ENCODE measurements at places on chromosomes 4 and X.
A peak's percentile ranks its signal among the peaks of the same experiment; 100 is the strongest.

DNA sequence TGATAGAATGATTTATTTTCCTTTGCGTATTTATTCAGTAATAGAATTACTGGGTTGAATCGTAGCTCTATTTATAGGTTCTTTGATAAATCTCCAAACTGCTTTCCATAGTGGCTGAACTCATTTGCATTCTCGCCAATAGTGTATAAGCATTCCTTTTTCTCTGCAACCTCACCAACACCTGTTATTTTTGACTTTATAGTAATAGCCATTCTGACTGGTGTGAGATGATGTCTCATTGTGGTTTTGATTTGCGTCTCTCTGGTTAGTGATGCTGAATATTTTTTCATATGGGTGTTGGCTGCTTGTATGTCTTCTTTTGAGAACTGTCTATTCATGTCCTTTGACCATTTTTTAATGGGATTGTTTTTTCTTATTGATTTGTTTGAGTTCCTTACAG lies 160.7 kb downstream of the MID1IP1 start:
- DNase-seq, result no peak

DNA sequence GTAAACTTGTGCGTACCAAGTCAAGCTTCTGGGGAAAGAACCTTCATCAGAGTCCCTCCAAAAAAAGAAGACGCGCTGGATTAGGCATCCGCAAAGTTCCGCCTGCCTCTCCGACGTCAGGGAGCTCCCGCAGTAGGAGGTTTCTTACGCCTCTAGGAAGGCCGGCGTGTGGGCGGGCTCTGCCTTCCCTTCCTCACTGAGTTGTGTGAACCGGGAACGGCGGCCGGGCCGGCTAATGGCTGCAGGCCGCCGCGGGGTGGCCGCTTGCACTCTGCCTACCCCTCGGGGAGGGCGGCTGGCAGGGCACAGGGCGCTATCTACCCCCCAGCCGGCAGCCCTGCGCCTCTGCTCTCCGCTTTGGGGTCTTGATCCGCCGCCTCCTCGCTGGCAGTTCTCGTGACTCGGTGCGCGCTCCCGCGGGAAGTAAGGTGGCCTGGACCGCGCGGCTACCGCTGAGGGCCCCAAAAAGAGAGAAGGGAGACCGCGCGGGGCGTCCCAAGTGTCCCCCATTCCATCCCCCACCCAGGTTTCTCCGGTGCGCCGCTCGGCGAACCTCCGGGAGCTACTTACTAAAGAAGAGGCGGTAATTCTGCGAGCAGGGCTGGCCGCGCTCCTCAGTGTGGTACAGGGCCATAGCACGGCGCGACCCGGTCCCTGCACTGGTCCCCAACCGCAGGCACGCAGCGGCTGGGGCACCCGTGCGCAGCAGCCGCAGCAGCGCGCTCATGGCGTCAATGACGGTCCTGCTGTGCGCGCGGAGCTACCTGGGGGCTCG lies at the start of gene PPA2:
TSS of gene PPA2 (minus strand) at position 739 of the 775 bp plus-strand sequence. CDS start at position 727, 12 bp downstream.
- peak; percentile 89 for DNase-seq

GRCh38 chr4:144411700-144412099 lies 234.3 kb upstream of the HHIP start:
- no peak for DNase-seq

DNA sequence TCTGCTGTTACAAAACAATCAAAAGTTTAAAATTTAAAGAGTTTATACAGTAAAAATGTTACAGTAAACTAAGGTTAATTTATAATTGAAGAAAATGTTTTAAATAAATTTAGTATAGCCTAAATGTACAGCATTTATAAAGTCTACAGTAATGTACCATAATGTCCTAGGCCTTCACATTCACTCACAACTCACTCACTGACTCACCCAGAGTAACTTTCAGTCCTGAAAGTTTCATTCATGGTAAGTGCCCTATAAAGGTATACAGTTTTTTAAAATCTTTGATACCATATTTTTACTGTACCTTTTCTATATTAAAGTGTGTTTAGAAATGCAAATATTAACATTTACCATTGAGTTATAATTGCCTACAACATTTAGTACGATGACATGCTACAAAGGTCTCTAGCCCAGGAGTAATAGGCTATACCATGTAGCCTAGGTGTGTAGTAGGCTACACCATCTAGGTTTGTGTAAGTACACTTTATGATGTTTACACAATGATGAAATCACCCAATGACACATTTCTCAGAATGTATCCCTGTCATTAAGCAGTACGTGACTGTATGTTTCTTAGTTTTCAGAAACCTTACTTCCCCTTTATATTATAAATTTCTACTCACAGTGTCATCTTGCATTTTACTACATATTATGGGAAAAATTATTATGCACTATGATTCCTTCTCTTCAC lies 320.8 kb downstream of the ADAM29 start:
- DNase-seq, result no peak

DNA sequence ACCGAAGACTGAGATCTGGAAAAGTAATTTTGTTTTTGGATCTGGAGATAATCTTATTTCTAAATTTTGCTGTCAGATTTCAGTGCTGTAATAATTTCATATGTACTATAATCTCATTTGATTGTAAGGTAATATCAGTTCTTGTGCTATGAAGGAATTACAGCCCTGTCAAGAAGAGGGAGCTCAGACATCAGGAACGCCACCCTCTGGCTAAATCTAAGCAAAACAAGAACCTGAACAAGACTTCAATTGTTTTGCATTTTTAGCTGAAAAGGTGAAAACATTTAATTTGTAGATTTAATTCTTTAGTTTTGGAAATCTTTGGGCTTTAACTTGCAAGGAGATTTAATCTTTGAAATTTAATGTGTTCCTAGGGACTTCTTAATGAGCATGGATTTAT lies 525.4 kb upstream of the HS3ST1 start:
- DNase-seq, result peak; percentile 30

DNA sequence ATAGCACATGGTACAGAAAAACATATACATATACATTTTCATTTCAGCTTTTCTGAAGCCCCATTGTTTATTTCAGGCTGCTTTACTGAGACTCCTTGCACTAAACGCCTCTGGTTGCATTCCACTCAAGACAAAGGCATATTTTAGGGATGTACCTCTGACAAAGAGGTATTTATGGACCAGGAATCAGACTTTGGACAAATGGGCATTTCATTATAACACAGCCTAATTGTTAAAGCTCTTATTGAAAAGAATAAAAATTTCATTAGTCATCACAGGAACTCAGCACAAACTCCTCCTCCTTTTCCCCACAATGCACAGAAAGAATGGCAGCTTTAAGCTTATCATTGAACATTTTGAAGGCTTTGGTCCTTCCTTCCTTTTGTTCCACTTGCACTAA lies 62.9 kb upstream of the UGT8 start:
- no peak for DNase-seq

DNA sequence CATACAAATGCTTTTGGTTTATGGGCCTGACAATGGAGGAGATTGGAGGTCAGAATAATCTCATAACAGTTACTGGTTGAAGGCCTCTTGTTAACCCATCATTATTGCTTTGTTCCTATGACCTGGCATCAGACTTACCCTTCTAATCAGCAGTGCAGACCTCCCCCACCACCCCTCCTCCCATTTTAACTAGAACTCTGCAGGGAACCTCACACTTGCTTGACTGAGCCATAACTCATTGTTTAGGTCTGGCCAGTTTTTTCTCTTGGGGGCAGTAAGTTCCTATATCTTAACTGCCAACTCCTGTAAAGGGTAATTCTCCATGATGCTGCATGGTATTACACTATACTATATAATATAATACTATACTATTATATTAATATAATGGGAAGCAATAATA lies 609.3 kb downstream of the IL1RAPL1 start:
- no peak for DNase-seq

DNA sequence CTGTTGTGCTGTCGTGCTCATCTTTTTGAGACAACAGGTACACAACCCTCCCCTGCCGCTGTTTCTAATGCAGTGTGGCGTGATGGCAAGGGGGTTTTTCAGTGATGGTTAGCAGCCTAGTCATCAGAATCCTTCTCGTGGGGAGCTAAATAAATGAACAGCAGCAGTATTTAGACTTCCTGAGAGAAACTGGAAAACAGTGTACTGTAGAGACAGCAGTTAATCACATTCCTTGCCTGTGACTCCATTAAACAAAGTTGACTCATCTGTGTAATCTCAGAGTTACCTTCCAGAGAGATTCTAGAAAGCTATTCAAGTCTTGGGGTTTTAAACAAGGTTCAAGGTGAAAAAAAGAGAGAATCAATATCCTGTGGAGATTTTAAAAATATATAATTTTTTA lies 1753.2 kb upstream of the PCDH7 start:
- DNase-seq, result peak; percentile 24

DNA sequence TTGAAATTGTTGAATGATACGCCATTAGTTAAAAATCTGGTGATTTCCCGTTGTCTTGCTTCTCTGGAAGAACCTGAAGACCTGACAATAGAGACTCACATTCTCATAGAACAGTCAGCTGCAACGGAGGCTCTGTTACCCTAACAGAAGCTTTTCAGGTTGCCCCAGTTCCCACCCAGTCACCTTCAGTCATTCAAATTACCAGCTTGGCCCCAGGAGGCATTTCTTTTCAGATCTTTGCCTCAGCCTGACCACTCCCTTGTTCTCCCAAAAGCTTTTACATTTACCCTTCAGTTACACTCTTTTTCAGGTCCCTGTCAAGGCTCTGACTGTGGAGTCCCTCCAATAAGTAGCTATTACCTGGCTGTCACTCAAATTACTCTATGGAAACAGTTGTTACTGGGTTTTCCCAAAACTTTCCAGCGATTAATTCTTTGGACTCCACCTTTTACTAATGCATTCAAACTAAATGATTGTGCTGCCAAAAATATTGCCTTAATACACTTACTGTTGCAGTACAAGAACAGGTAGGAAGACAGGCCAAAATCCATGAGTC lies 162.2 kb upstream of the FTHL17 start:
- no peak for DNase-seq

GRCh38 chrX:106621836-106622235 lies 10.1 kb downstream of the RADX start:
- no peak for DNase-seq

- DNase-seq, result no peak
Measured at GRCh38 chr4:73066928-73067327, 2.6 kb downstream of the COX18 start.

DNA sequence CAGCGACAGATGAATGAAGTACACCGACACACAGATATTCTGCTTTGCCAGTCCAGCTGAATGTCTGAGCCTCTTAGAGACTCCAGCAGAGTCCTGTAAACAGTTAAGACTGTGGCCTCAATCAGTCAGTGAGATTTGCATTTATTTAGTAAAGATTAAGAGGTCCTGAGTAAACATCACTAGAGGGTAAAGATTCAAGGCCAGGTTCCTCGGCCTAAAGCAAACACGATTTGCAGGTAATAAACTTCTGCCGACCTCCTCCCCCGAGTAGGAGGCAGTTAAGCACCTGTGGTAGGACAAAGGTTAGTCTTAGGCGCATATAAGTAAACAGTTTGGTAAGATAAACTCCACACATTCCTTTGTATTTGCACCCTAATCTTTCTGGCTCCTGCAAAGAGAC lies 99.6 kb downstream of the CFAP47 start:
- no peak for DNase-seq

- no peak for DNase-seq
Measured at GRCh38 chr4:33685939-33686338, 2558.4 kb downstream of the ARAP2 start.

GRCh38 chr4:84681486-84682274 lies 98.8 kb downstream of the CDS1 start:
- peak; percentile 67 for DNase-seq

DNA sequence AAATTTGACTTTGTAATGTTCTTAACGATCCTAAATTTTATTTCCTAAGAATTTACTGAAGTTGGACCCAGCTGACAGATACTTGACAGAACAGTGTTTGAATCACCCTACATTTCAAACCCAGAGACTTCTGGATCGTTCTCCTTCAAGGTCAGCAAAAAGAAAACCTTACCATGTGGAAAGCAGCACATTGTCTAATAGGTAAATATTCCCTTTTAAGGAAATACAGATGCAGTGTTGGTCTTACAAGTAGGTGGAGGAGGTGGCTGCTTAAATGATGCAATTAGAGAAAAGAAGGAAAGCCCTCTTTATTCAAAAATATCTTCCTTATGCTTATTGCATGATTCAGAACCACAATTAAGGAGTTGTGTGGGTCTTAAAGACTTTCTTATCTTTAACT lies 73.5 kb downstream of the RS1 start:
- DNase-seq, result no peak

- DNase-seq, result no peak
Measured at GRCh38 chrX:148501386-148502066, 1.1 kb downstream of the AFF2 start.

DNA sequence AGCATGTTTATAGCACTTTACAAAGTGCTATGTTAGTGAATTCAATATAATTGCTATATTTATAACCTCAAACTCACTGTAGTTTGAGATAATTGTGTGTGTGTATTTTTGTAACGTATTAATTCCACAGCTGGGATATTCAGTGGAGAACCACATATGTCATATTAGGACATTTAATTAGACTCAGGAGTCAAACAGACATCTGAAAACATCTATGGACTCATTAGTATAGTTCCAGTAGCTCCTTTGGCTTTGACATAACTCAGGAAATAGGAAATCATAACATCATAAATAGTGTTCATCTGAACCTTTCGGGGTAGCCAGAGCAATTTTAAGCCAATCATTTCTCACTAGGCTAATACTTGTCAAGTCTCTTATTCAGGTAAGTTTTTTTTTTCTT lies 38.8 kb downstream of the NAA11 start:
- no peak for DNase-seq

DNA sequence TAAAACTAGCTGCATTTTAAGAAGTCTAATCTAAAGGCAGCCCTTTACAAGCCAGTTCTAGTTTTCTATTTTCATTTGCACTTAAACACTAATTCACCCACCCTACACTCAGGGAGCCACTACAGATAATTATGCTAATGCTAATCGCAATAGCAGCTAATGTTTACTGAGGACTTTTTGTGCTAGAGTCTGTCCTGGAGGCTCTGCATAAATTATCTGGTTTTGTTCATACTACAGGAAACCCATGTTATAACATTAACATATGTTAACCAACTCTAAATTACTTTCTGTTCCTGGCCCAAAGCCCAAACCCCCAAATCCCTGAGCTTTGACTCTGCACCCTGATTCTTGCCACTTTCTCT lies 480 bp upstream of the RADX start:
- no peak for DNase-seq

GRCh38 chr4:1416948-1417260 lies 10.7 kb upstream of the NKX1-1 start:
- DNase-seq, result no peak

- no peak for DNase-seq
Measured at GRCh38 chr4:59971952-59972351, 1228.2 kb upstream of the ADGRL3 start.

- no peak for DNase-seq
Measured at GRCh38 chr4:66219401-66219800, 549.1 kb upstream of the EPHA5 start.

DNA sequence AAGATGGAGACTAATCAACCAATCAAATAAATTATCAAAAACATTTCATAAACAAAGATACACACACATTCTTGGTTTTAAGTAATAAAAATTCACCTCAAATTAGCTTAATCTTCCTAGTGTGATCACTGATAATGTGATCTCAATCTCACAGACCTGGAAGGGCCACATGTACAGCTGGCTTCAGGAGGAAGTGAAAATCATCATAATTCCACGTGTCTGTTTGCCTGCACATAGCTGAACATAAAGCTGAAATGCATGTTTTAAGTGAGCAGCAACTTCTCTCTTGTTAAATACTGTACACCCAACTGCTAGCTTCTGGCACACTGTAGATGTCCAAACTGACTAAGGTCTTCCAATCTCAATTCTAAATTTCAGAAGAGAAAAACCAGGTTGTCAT lies 53.8 kb downstream of the ARHGAP6 start:
- no peak for DNase-seq

Measured in fibroblast of mammary gland (primary cell).